ENCODE measurements at places on chromosomes 4 and X. TPM values are rescaled to one million over a fixed set of nuclear protein-coding genes. Genes with fewer than 3 reads are reported as not detected.

SLC49A3 gene
- 18.3 TPM for total RNA-seq

NAP1L2 gene
- total RNA-seq = 1.9 TPM

MAOB gene
- 2.3 TPM for total RNA-seq

TDO2 gene
- not detected for total RNA-seq

CDKN2AIP gene
- total RNA-seq = 15.3 TPM

GRXCR1 gene
- not detected for total RNA-seq

TMEM271 gene
- total RNA-seq = 3.3 TPM

FLNA gene
- total RNA-seq = 379 TPM

ITM2A gene
- total RNA-seq = 29.1 TPM

LRP2BP gene
- 0.60 TPM for total RNA-seq

SPANXA1 gene
- not detected for total RNA-seq

AR gene
- 9.1 TPM for total RNA-seq

RNF175 gene
- total RNA-seq = not detected

STPG2 gene
- 2.0 TPM for total RNA-seq

NSG1 gene
- 116 TPM for total RNA-seq

IL3RA gene
- total RNA-seq = 2.2 TPM

FREM3 gene
- not detected for total RNA-seq

LIMCH1 gene
- total RNA-seq = 32.6 TPM

SOWAHB gene
- total RNA-seq = 3.6 TPM

PCDH7 gene
- total RNA-seq = 42.8 TPM

PARM1 gene
- 20.5 TPM for total RNA-seq

ADH1C gene
- total RNA-seq = 1.6 TPM

MAGEA12 gene
- not detected for total RNA-seq

CENPI gene
- 1.7 TPM for total RNA-seq

POU4F2 gene
- total RNA-seq = not detected

NEXMIF gene
- total RNA-seq = 1.5 TPM

WWC2 gene
- total RNA-seq = 30.4 TPM

RTL3 gene
- not detected for total RNA-seq

CXorf49 gene
- not detected for total RNA-seq

RTL9 gene
- not detected for total RNA-seq

RRH gene
- not detected for total RNA-seq

S100P gene
- total RNA-seq = 7.4 TPM

ASIC5 gene
- total RNA-seq = not detected

ADGRG4 gene
- total RNA-seq = not detected

PITX2 gene
- 3.2 TPM for total RNA-seq

AMOT gene
- 20.4 TPM for total RNA-seq

CPZ gene
- total RNA-seq = 0.32 TPM
